NCI-H774 (cell line): ENCODE measurements at places on chromosomes 11 and 22.

- no peak for DNase-seq
Observed at GRCh38 chr22:35559354-35560005, 18.8 kb downstream of the RASD2 start.

GRCh38 chr22:41565403-41566054 is 4.7 kb downstream of the CSDC2 start:
- no peak for DNase-seq

DNA sequence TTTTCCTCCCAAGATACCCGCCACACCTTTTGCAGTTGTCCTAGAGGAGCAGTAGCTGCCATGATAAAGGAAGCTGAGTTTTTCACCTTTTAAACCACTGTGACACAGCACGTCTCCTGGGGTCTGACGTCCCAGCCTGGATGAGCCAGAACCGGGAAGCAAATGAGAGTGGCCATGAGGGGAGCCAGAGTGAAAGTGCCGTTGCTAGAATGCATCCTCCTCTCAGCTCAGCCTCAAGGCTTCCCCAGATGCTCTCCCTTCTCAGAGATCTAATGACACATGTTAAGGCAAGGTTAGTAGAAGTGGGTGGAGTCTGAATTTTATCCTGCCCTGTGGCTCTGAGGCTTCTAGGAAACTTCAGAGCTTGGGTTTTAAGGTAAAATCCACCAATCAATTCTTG is 23.4 kb upstream of the HTR3A start:
- no peak for DNase-seq

DNA sequence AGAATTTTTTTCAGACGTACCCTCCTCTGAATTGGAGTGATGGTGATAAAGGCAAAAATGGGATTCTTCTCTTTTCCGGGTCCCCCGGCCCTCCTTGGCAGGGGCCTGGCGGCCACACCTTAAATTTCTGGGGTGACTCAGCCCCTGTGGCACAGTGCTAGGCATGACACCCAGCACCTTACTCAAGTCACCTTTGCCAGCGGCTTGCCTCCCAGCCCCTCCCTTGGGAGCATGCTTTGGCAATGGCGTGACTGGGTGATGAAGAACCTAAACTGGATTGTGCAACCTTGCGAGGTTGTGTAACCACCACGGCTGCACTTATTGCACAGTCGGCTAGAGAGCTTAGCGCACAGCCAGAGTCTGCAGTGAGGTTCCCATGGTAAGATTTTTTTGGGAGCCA is 16.2 kb upstream of the LDLRAD3 start:
- DNase-seq = no peak

GRCh38 chr11:70467201-70468085 is 69.1 kb downstream of the CTTN start:
- peak; percentile 21 for DNase-seq
